IPS DF 6.9 (cell line): ENCODE measurements at places on chromosomes 16 and 17.

GRCh38 chr17:38898812-38899348, 26.5 kb upstream of the LASP1NB start:
- no peak for DNase-seq

GRCh38 chr16:79269211-79269863, 331.2 kb downstream of the MAF start:
- no peak for DNase-seq

GRCh38 chr16:67145746-67146145, 5.1 kb downstream of the B3GNT9 start:
- no peak for DNase-seq

GRCh38 chr17:30930495-30930894, 8.8 kb downstream of the ADAP2 start:
- no peak for DNase-seq

- no peak for DNase-seq
Measured at GRCh38 chr16:52953215-52953614, 99.5 kb downstream of the CHD9NB start.
